ENCODE measurements at places on chromosomes 16 and 17.

GRCh38 chr16:27826893-27827289 lies 236.6 kb downstream of the GSG1L start:
- DNase-seq, result no peak

DNA sequence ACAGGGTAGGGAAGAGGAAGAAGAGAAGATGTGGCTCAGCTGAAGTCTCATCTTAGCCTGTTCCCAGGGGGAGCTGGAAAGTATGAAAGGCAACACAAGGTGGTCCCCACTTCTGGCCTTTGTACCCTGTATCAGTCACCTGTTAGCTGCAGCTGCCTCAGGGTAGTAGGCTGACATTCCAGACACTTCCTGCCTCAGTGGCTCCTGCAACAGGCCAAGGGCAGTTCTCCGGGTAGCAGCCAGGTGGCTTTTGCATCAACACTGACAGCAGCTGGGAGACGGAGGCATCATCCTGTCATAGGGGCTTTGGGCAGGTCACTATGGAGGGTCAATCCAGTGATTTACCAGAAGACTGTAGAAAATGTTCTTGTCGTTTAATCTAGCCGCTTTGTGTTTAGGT lies 124.0 kb downstream of the RGS9 start:
- no peak for DNase-seq

GRCh38 chr17:7021993-7022778 lies 664 bp upstream of the BCL6B start:
- peak; percentile 58 for DNase-seq

GRCh38 chr16:69581297-69581696 lies 15.5 kb downstream of the NFAT5 start:
- no peak for DNase-seq

DNA sequence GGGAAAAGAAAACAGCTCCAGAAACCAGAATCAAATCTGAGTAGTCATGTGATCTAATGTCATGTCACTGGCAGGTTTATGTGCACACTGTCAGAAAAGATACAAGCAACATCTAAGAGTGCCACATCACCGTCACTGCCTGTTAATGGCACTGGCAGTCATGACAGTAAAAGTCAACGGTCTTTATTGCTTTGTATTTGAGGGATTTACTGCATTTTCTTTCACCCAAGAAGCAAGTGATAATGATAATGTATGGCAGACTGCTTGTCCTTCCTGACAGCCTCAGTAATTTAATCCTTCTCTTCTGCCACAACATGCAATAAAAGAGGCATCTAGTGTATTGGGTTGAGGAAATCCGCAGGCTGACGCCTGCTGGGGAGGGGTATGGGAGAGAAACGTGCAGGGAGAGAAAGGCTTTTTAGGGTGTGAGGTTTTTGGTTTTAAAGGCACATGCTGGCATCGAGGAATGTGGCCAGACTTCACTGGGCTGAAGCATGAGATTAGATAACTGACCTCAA lies 92.4 kb downstream of the RPGRIP1L start:
- DNase-seq, result no peak

- DNase-seq, result no peak
Measured at GRCh38 chr17:46736100-46736499, 82.4 kb downstream of the WNT3 start.

- no peak for DNase-seq
Measured at GRCh38 chr16:73049091-73049490, 1.2 kb upstream of the ZFHX3 start.

Measured in prostate gland (tissue), 2 donors.